ENCODE measurements at places on chromosomes 13 and 19.
A peak's percentile ranks its signal among the peaks of the same experiment; 100 is the strongest.

GRCh38 chr13:39766464-39767158 lies 111.1 kb downstream of the COG6 start:
- no peak for DNase-seq

- no peak for DNase-seq
These were observed 24.7 kb downstream of the PDS5B start for GRCh38 chr13:32610977-32611376.

GRCh38 chr13:48112896-48113755 lies 18.2 kb upstream of the MED4 start:
- DNase-seq = no peak

DNA sequence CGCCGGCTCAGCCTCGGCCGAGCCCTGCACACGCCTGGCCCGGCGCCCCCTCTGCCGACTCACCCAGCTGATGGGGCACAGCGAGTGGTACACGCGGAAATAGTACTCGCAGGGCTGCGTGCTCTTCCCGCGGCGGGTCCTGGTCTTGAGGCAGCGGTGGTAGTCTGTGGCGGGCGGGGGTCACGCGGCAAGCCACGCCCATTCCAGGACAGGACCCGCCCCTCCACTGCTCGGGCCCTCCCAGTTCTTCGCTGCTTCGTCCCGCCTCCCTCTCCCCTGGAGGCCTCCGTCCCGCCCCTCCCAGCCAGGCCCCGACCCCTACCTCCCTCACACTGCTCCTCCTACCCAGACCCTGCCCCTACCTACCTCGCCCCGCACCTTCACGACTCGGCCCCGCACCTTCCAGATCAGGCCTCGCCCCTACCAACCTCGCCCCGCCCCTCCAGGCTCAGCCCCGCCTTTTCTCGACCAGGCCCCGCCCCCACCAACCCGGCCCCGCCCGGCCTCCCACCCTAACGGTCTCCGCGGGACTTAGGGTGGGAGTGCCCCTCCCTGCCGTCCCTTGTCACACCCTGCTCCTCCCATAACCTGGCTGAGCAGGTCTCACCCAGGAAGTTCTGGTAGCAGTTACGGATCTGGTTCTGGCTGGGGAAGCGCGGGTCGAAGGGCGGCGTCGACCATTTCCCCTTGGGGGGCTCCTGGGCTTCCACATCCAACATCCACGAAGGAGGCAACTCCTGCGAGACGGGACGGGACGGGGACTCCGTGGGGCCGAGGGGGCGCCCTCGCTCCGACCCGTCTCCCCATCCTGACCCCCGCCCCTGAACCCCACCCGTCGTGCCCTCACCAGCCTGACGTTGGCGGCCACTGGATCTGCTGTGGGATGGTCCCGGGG lies 469 bp downstream of the COX6B2 start:
- peak; percentile 21 for DNase-seq

GRCh38 chr19:19492026-19492610 lies 23.2 kb downstream of the TSSK6 start:
- DNase-seq = no peak

GRCh38 chr13:94173312-94173854 lies 306.1 kb downstream of the DCT start:
- peak; percentile 90 for DNase-seq

- peak; percentile 88 for DNase-seq
These were observed 32.7 kb downstream of the KDM4B start for GRCh38 chr19:5001615-5002014.

DNA sequence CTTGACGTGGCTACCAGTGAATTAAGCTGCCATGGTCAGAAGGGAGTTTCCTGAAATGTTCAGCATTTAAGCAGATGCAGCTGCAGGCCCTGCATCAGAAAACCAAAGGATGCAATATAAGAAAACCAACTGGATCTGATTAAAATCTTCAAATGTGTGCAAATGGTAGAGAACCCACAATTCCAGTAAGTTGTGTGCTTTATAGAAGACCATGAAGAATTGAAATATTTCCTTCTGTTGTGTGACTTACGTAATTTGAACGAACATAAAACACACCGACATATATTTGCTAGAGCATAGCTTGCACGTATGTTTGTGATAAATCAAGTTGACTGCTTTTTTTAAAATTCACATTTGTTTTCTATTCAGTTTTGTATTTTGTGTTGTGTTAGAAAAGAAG lies 191.4 kb downstream of the COL4A1 start:
- no peak for DNase-seq

GRCh38 chr19:3042621-3043267 lies 13.7 kb upstream of the TLE2 start:
- DNase-seq = no peak

- DNase-seq = no peak
These were observed 653 bp downstream of the MVB12A start for GRCh38 chr19:17420475-17420924.
